ENCODE measurements at places on chromosomes 1 and 21.

GRCh38 chr1:231776010-231776756, 149.6 kb downstream of the DISC1 start:
- DNase-seq, result no peak

- DNase-seq, result no peak
Observed at GRCh38 chr1:71438626-71439025, 357.8 kb upstream of the ZRANB2 start.

- no peak for DNase-seq
Observed at GRCh38 chr1:33837635-33838034, 26.2 kb upstream of the HMGB4 start.

DNA sequence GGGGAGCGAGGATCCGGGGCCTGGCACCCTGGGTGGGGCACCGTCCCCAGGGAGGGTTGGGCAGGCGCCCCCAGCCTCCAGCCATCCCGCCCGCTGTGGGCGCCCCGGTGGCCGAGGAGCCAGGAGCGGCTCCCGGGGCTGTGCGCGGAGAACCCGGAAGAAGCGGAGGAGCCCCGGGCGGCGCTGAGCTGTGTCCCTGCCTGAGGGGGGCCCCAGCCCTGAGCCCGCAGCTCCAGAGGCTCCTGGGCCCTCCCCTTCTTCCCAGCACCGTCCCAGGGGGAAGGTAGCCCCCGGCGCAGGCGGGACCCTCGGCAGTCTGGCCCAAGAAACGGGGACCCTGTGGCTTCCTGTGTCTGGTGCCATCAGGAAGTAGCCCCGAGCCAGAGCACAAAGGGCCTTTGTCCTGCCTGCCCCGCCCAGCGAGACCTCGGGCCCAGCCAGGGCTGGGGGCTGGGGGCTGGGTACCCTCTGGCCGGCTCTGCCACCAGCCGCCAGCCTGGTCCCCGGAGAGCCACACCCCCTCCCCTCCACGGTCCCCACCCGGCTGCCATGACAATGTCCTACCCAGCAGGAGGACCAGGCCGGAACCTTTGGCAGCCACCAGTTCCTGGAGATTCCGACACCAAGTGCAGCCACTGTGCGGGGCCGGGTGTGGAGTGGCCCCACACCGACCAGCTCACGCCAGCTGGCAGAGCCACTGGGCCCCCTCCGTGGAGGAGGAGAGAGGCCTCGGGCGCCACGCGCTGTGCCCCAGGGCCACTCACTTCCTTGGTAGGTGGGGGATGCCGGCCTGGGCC, 15.6 kb upstream of the TTLL10 start:
- DNase-seq, result no peak

- no peak for DNase-seq
Observed at GRCh38 chr1:96880626-96881025, 159.0 kb downstream of the PTBP2 start.

DNA sequence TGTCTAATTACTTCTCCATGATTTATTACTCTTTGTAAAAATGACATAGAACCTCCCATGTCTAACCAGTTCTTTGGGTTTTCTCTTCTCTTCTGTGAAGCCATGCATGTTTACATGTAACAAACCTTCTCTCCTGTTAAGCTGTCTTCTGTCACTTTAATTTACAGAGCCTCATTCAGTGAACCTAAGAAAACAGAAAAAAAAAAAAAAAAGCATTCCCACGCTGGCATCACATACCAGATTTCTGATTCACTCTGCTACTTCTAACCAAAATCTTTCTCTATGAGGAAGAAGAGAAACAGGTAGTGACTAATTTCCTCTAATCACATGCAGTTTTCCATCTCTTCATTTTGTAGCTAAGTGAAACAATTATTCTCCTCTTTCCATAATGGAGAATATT, 141.4 kb upstream of the CXADR start:
- no peak for DNase-seq

DNA sequence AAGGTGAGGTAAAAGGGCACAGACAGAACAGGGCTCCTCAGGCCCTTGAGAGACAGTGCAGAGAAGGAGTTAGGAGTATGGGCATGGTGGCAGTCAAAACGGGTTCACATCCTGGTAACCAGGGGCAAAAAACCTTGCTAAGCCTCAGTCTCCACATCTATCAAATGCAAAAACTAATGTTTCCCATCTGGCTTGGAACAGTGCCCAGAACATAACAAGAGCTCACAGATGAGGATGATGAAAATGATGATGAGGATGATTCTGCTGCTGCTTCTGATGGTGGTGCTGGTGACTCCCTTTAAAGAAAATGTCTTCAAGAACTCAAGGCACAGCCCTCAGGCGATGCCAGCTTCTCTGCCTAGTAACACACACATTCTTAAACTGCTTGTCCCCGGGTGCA, 24.1 kb downstream of the HHIPL2 start:
- no peak for DNase-seq

DNA sequence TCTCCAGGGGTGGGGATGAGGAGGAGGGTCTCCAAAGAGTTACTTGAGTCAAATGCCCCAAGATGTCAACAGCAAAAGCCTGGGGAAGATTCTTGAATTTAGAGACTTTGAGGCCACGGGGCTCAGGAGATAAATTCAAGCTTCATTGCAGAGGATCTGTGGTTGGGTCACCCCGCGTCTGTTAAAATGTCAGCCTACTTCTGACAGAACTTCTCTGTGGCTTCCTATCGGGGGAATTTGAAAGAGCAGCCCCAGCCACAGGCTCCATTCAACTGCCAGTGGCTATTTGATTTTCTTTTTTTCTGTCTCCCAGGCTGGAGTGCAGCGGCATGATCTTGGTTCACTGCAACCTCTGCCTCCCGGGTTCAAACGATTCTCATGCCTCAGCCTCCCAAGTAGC, 62.5 kb upstream of the EFHD2 start:
- no peak for DNase-seq
